ENCODE measurements at places on chromosomes 1 and 21.

GRCh38 chr1:21818656-21819055 is 6.6 kb downstream of the LDLRAD2 start:
- DNase-seq, result no peak

DNA sequence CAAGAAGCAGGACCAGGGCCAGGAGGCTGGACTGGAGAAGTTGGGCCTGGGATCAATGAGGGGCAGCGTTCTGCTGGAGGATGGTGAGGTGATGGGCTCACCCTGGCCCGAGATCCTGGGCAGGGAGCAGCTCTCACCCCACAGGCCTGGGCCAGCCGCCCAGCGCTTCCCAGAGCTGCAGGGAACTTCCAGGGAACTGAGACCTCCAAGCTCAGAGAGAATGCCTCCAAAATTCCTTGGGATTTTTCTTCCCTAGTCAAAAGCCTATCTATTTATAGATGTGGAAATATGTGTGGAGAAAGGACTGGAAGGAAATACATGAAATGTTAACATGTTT is 121.2 kb downstream of the SPSB1 start:
- no peak for DNase-seq

DNA sequence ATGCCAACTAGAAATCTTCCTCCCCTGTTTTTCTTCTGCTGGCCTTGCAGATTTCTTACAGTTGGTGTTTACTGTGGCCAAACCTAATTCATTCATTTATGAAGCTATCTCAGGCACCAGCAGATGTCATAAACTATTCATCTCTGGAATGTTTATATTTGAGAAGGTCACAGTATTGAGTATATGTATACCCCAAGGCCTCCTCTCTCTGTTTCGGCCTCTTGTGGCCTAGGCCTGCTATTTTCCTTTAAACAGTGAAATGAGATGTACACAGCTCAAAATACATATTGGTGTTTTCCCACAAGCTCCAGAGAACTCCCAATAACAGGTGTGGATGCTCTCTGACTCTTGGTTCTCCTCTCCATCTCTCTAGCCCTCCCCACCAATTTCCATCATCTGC is 520.7 kb upstream of the CAMK1G start:
- DNase-seq, result no peak

DNA sequence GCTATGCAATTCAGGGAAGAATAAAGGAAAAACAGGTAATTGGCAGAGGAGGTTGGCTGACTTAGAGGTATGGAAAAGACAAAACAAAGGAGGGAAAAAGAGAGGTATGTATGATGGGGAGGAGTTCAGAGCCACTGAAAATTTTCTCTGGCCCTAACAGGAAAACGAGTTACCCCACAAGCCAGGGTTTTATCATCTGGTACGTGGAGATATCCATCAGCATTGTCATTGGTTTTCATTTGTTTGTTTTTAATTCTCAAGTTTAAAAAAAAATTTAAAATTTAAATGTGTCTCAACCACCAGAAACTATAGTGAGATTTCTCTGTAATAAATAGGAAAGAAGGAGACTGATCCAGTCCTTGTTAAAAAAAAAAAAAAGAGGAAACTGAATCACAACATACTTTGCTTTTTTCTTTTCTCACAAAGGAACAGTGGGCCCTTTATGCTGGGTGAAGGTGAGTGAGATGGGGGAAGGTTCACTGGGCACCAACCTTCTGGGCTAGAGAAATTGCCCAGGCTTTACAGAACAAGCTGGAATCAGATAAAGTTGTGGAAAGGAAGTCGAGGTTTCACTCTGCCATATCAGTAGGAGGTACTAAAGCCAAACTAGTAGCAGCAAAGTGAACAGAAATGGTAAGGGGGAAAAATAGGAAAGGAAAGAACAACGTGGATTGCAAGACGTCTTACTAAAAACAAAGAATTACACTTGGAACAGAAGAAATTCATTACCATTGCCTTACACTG is 2.7 kb downstream of the IFNAR2 start:
- DNase-seq, result no peak

DNA sequence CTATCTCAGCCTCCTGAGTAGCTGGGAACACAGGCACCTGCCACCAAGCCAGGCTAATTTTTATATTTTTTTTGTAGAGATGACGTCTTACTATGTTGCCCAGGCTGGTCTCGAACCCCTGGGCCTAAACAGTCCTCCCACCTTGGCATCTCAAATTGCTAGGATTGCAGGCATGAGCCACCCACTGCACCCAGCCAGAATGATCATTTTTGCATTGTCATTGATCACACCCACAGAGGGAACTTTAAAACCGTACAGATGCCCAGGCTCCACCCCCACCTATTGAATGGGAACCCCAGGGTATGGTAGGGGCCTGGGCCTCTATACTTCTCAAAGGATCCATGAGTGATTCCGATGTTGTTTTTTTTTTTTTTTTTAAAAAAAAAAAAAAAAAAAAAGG is 36.7 kb downstream of the ETNK2 start:
- DNase-seq, result no peak

- DNase-seq, result no peak
Measured at GRCh38 chr1:235051521-235051920, 77.1 kb downstream of the TOMM20 start.

DNA sequence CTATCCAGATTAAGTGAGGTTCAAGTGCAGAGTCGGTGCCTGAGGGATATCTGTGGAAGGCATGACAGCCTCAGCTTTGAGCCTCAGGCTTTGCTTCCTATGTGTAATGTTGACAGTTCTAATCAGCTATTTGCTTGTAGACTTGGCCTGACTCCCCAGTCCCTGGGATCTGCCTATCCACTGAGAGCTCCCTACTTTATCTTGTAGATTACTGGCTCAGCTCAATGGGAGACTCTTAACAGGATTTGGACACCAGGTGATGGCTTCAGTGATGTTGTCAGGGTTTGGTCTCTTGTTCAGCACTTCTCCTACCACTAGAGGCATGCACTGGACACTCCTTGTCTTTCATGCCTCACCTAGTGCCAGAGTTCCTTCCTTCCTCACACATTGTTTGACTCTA is 126.6 kb upstream of the BEND5 start:
- DNase-seq, result no peak

DNA sequence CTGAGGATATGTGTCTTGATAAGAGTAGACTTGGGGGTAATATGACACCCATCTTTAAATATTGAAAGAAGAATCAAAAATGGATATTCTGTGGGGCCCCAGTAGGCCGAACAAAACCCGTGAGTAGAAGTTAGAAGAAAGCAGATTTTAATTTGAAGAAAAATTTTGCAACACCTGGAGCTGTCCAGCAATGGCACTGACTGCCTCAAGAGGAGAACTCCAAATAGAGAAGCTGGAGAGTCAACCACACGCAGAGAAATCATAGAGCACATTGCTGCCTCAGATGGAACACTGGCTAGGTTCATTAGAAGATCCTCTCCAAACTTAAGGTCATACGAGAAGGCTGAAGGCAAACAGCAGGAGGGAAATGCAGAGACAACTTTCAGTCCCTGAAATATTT is 6.8 kb downstream of the NHLH1 start:
- DNase-seq, result no peak

GRCh38 chr1:17757426-17757825 is 2.3 kb downstream of the ACTL8 start:
- no peak for DNase-seq

DNA sequence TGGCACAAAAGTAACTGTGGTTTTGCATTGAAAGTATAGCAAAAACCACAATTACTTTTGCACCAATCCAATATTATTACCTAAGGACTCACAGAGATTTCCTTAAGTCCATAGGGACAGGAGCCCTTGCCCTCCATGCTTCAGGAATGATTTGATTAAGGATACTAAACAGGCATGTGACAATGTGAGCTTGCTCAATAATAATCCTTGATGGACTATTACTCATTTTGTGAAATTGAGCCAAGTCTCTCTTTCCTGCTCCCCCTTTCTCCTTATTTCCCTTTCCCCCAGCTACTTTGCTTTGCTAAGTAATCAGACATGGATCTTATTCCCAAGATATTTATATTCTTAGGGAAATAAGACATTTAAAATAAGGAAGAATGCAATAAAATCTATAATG is 21.6 kb upstream of the RGL1 start:
- no peak for DNase-seq

DNA sequence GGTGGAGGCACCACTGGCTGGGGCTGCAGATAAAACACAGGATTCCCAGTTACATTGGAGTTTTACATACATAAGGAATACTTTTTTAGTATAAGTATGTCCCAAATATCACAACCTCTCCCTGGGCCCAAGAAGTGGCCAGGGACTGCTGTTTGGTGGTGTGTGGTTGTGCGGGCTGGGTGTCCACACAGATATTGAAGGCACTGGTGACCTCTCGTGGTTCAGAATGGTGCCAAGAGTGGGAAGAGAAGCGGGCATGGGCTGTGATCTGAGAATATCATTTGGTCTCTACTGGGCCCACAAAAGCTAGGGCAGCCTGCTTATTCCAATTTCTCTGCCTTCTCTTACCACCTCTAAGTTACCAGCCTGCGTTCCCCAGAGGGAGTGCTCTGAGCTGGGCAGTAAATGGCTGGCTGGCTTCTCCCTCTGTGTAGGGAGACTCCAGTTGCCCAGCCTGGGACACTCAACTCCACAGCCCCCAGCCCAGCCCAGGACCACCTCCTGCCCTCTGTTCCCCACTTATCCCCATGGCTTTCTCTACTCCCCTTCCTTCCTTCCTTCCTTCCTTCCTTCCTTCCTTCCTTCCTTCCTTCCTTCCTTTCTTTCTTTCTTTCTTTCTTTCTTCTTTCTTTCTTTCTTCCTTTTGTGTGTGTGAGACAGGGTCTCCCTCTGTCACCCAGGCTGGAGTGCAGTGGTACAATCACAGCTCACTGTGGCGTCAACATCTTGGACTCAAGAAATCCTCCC is 42.8 kb upstream of the RD3 start:
- no peak for DNase-seq

- DNase-seq, result no peak
Measured at GRCh38 chr1:109059026-109059425, 16.8 kb downstream of the TAF13 start.

DNA sequence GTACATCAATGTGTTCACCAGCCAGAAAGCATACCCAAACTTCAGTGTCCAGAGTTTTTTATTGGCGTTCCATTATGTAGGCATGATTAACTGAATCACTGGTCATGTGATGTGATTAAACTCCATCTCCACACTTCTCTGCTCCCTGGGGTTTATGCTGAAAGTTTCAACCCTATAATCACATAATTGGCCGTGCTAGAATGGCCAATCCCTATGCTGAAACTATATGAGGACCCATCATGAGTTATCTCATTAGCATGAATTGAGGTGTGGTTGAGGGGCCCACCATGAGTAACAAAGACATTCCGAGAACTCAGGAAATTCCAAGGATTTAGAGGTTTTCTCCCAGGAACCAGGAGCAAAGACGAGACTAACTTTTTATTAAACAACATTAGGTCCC is 31.8 kb upstream of the FBXO28 start:
- DNase-seq, result no peak

DNA sequence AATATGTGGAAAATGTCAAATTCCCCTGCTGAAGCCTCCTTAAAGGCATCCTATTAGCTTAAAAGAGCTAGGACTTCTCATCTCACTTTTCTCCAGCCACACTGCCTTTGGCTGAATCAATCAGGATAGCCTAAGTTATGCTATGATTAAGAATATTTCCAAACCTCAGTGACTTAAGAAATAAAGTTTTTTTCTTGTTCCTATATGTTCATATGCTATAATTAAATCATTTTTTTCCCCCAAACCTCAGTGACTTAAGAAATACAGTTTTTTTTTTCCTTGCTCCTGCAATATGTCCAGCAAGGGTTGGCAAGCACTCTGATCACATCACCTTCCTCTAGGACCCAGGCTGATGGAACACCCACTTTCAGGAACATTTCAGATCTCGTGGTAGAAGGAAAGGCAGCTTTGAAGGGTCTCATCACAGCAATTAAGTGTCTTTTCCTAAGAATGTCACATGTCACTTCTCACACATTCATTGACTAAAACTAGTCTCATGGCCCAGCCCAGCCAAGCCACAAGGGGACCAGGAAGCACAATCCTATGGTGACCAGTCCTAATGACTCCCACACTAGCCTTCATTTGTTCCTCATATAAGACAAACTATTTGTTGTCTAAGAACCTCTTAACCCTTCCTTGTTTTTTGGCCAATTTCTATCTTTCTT is 6.3 kb upstream of the JUN start:
- DNase-seq, result no peak

Measured in stimulated activated CD8-positive, alpha-beta memory T cell treated with anti-CD3 and anti-CD28 coated beads, Interleukin-4, amount 100 ng/mL, for 4 hours (primary cell).